Fibroblast of villous mesenchyme (primary cell): ENCODE measurements at places on chromosomes 3 and 15.

- no peak for DNase-seq
Measured at GRCh38 chr3:173702561-173702960, 305.0 kb downstream of the NLGN1 start.

DNA sequence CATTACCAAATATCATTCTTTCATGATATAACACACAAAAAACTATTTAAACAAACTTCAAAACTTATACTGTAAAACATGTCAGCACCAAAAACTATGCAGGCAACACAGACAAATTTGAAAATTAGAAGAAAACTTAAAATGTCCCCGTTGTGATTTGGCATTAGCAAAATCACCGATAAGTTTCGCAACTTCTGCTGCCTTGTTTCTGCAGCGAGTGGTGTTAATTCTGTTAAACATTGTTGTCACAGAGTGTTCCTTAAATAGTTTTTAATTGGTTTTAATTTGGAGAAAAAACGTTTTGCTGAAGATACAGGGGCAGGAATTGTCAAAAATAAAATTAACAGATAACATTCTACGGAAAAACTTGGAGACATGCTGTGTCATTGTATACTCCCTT lies 160.6 kb downstream of the RPLP1 start:
- DNase-seq = no peak

DNA sequence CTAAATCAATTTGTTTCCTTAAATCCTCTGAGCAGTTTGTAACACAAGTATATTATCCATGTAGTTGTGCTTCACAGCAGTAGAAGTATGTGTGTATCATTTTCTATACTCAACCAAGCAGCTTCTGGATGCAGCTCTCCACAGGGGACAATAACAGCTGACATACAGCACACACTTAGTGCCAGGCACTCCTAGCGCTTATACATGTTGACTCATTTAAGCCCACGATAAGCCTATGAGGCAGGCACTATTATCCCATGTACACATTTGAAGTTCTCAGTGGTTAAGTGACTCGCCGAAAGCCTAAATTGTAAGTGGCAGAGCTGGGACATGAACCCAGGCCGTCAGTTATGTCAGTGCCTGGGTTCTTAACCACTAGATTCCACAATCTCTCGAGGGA lies 20.3 kb upstream of the LPP start:
- DNase-seq = peak; percentile 39

GRCh38 chr3:127821394-127821793 lies 921 bp downstream of the MGLL start:
- no peak for DNase-seq

GRCh38 chr3:102531686-102532085 lies 96.9 kb downstream of the ZPLD1 start:
- DNase-seq = no peak

DNA sequence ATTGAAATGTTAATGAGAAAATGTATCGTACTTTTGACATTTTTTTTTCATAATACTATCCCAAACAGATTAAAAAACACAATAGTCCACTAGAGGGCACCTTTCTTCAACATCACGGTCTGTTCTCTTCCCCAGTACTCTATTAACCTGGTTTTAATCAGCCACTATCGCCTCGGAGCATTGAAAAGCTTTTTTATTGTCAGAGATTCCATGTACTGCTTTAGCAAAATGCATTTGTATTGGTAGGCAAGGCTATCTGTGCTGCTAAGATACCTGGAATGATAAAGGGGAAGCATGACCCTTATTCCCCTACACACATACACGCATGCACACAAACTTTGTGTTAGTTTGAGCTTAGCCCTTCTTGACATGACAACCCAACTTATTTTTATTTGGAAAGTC lies 160.1 kb upstream of the IL12A start:
- DNase-seq = peak; percentile 80

DNA sequence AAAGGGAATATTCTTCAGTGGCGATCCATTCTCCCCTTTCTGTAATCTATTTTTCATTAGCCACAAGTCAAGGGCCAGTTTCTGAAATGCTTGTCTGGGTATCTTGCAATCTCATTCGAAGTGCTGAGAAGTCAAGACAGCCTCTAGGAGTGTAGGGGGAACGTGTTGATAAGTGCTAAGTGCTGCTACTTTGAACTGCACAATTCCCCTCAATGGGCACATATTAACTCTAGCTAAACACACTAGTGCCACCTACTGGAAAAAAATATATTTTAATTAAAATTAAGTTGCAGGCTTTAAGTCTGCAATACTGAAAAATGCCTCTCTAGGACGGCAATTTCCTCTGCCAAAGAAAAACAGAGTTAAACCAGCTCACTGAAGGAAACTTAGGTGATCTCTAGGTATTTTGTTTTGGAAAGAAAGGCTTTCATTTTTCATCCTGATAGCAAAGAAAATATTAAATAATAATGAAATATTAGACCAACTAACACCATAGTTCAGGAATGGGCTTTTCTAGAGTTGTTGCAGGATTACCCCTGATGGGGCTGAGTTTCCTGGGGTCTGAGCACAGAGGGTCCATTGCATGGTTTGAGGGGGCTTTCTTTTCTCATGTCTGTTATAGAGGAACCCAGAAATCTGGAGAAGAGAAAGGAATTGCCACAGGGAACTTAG lies 181.9 kb upstream of the KBTBD8 start:
- peak; percentile 72 for DNase-seq

- DNase-seq = peak; percentile 40
Measured at GRCh38 chr3:69085168-69085832, 563 bp downstream of the ARL6IP5 start.

DNA sequence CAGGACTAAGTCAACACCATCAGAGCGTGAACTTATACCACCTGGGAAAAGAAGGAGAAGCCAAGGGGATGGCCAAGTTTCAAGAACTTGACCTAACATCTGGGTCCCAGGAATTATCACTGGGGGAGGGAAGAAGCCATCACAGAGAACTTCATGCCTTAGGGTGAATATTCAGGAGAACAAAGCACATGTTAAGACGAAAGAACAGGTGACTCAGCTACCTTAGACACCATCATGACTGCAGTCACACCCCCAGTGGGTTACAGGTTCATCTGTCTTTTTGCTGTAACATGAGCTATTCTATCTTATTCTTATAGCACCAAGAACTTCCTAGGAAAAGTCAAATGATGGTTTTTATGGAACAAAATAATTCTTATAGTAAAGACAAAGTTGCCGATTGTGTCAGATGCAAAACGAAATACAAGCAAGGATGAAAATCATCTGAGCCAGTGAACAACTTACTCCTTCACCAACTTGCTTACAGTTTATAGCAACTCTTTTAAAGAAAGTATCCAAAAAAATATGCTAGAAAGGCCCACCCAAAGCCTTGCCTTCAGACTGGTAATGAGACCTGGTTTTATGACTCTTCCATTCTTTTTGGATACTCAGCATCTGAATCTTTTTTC lies 72.0 kb downstream of the TPRA1 start:
- DNase-seq = no peak

GRCh38 chr3:188899881-188900280 lies 271.9 kb upstream of the TPRG1 start:
- no peak for DNase-seq

GRCh38 chr3:60708191-60708975 lies 542.9 kb downstream of the FHIT start:
- DNase-seq = peak; percentile 32

DNA sequence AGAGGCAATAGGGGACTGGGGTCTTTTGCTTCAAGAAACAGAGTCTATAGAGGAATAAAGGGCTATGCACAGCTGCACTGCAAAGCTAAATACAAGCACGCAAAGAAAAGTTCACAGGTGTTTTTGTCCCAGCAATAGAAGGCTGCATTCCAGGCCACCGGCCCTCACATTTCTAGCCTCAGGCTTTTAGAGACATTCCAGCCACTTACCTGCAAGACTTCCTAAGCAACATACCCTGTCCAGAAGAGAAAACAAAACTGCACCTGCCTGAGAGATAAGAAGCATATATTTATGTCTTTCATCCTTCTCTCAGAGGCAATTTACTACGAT lies 220.5 kb downstream of the OPA1 start:
- DNase-seq = no peak

DNA sequence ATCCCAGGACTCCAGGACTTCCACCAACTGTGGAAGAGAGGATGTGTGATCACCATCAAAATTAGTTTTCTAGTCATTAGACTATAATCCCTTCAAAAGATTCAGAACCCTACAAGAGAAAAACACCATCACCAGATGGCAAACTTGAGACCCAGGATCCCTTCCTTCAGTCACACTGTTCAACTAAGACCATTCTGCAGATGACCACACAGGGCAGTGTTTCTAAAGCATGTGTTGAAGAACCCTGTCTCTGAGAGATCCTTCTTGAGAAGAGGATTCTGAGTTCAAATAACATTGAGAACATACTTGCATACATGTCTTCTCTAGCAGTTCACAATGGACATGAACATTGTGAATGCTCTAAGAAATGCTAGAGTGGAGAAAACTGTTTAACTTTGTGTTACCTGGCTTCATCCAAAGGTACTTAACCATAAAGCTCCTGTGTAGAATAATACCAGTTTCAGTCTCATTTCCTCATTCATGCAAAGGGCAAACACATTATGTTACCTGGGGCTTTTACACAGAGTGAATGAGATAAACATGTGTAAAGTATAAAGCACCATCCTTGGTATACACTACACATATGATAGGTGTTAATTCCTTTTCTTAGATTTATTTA lies 2.4 kb upstream of the ADGRG7 start:
- DNase-seq = no peak

DNA sequence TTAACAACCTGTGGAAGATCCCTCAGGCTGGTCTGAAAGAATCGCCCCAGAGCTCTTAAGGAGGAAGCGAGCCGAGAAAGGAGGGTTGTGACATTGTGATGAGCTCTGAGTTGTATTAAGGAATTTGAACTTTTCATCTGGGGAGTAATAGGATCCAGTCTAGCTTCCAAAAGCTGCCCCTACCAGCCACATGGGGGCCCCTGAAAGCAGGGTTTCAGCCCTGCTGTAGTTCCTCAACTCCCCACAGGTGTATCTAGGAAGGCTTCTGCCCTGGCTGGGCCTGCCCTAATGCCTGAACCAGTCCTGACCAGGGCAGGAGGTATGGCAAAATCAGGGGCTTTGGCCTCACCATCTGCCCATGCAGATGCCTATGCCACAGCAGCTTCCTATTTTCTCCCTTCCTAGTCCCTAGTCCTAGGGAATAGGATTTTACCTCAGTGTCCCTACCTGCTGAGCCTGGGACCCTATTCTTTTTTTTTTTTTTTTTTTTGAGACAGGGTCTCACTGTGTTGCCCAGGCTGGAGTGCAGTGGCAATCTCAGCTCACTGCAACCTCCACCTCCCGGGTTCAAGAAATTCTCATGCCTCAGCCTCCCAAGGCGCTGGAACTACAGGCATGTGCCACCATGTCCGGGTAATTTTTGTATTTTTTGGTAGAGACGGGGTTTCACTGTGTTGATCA lies 5.0 kb upstream of the AP3S2 start:
- peak; percentile 41 for DNase-seq

GRCh38 chr15:78676424-78677110 lies 35.6 kb upstream of the CHRNB4 start:
- no peak for DNase-seq

GRCh38 chr15:77327844-77328529 lies 91.9 kb downstream of the PEAK1 start:
- DNase-seq = no peak

DNA sequence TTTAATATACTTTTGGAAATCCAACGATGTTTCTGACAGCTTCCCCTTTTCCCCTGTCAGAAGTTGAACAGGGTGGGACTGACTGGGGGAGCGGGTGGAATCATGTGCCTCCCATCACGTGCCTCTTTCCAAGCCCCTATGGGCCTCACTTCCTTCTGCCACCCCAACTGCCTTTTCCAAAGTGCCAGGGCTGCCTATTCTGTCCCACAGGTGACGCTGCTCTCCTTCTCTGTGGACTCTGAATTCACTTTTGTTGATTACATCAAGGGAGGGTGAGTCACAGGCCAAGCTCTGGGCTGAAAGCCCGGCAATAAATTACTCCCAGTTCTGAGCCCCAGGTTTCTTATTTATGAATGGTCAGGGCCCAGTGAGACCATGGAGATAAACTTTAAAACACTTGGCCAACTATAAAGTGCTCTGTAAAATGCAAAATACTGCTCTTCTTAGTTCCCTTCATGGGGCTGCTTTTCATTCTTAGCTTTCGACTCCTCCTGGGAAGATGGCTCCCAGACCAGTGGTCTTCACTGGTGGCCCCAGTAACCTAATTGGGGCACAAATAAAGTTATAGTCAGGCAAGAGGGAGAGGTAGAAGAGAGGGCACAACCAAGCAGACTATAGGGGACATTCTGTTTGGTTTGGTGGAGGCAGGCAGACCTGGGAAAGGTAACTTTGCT lies 12.3 kb downstream of the CPNE9 start:
- peak; percentile 91 for DNase-seq

- no peak for DNase-seq
Measured at GRCh38 chr3:117549716-117550115, 840.1 kb downstream of the TUSC7 start.

DNA sequence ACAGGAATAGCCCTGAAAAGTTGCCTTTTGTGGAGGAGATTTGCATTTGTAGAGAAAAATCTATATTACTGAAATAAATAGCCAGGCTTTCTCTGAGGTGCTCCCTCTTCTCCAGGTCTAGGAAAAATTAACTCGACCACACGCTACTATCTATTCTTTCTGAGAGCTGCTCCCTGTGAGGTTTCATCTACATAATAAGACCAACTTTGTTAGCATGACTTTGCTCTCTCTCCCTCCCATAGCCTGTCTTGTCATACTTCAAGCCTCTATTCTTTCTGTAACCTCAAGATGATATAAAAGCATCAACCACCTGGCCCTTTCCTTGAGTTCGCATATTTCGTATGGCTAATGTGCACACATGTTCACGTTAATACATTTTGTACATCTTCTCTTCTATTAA lies 75.8 kb upstream of the STRIT1 start:
- no peak for DNase-seq

- DNase-seq = no peak
Measured at GRCh38 chr3:98095882-98096281, 8.9 kb downstream of the OR5AC2 start.
